Stimulated activated memory B cell treated with anti-CD40 and anti-IgM and Interleukin-4, amounts not matched to agents 10 μg/mL and 1 μg/mL and 100 μg/mL, for 72 hours (primary cell): ENCODE measurements at places on chromosomes 3 and 15.

DNA sequence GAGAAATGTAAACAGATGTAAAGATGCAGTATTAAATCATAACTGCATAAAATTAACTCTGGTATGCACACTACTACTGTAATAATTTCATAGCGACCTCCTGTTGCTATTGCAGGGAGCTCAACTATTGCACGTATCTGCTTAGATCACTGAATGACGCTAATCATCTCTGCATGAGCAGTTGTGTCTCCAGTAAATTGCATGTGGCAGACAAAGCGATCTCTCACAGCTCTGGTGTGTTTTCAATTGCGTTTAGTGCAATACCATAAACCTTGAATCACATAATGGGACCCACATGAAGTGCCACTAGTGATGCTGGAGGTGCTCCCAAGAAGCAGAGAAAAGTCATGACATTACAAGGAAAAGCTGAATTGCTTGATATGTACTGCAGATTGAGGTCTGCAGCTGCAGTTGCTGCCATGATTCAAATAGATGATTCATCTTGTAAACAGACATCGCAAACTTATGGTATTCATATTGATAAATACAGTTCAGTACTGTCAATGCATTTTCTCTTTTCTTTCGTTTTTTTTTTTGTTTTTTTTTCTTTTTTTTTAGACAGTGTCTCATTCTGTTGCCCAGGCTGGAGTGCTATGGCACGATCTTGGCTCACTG, 30.2 kb upstream of the LCTL start:
- no peak for ATAC-seq

DNA sequence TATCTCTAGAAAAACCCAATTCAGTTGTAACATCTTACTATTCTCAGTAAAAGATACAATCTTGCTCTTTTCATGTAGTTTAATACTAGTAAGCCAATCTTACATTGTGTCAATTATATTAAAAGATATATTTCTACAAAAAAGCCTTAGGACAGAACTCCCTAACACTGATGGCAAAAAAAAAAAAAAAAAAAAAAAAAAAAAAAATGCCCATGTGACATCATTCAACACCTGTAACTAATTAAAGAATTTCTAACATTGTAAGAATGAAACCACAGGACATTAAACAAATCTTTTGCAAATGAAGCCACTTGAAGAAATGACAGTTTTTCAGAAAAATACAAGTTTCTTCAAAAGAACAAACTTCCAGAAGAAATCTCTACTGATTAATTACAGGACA, 119.8 kb downstream of the SUCLG2 start:
- ATAC-seq, result no peak

DNA sequence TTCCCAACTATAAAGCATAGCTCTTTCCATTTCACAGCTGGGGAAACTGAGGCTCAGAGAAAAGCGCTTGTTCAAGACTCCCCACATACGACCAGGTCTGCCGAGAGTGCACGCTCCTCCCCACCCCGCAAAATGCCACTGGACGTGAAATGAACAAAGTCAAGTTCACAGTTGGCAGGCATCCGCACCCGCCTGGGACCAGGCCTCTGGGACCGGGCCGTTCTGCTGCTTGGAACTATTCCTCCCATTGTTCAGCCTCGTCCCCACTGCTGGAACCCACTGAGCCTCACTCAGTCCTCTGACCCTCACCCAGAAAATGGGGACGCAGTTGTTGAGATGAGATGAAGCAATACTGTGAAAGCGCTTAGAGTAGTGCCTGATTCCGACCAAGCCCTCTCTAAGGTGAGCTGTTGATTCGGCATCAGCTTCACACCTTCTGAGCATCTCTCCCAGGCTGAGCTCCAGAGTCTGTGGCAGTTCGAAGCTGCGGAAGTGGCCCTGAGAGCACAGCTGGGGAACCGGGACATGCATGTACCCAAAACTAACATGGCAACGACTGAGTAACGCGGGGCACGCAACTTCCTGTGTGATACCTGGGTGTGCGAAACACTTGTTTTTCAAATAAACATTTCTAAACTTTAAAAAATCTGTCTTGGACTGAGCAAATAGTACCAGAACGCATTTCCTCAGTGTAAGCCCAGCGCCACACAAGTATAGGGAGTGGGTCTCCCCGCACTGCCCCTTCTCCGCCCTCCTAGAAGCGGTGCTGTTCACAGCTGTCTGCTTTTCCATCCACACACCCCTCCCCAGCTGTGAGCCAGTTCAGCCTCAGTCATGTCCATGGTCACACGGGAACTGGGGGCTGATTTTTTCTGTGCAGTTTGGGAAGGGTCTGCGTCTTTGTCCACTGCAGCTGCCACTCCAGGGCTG, 93.4 kb downstream of the CHSY1 start:
- no peak for ATAC-seq

GRCh38 chr15:80932513-80932815, 57.2 kb downstream of the MESD start:
- no peak for ATAC-seq

DNA sequence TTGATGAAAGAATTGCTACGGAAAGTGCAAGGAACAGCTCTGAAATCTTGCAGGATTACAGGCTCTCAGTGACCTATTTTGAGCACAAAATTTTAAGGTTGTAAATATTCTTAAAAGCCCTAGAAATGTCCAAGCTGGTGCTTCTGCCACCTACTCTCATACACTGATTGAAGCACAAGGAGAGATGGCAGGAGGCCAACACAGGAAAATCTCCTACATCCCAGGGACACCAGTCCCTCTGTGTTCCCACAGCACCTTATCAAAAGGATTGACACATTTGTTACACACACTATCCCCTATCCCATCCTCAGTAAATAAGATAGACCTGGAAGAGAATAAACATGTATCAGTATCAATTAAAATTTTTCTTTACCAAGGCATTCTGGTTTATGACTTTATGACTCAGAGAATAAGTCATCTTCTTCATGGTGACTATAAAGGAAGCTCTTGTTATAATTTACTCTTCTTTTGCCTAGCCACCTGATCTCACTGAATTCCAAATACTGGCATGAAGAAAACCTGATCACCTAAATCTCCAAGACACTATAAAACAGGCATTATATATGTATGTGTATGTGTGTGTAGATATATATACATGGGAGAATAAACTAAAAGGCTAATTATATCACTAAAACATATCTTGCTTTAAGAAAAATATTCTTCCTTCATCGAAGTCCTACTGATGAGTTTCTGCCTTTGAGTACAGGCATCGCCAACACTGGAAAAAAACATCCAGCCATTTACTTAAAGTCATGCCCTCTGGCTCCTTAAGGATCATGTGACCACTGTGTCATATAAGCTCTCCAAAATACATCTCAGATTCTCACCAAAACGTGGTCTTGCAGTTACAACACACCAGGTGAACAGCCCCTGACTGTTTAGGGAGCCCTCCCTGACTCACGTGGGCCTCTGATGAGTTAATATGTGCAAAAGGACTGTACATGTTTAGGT, 208.1 kb upstream of the NR2F2 start:
- no peak for ATAC-seq

DNA sequence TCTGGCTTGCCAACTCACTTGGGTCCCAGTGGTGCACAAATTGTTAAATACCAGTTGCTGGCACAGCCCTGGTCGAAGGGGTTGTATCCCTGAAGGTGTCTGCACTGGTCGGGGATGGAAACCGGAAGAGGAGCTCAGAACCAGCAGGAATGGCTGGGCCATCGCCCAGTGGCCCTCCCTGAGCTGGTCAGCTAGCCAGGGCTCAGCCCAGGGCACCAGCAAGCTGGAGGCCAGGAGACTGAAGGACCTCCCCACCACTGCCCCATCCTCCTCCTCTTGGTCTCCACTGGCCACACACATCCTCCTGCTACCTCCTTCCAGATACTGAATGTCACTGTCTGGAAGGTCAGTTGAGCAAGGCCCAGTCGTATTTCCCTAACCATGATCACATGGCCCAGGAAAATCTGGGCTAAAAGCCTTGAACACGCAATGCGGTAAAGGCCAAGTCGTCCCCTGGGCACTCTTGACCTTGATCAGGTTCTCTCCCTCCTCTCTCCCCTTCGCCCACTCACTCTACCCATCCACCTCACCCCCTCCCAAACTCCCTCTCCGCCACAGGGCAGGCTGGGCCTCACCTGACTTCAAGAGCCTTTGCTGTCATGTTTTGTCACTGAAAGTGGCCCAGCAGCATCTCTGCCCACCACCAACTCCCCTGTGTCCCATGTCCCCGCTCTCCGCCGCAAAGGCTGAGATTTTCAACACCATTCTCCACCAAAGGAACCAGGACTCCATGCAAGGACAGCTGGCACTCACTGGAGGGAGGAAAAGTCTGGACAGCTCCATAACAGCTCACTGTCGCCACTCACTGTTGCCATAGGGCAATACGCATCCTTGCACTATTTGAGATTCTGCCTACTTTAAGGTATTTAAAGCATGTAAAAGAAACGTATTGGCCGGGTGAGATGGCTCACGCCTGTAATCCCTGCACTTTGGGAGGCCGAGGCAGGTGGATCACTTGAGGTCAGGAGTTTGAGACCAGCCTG, 12.1 kb downstream of the ZDHHC19 start:
- ATAC-seq, result no peak

DNA sequence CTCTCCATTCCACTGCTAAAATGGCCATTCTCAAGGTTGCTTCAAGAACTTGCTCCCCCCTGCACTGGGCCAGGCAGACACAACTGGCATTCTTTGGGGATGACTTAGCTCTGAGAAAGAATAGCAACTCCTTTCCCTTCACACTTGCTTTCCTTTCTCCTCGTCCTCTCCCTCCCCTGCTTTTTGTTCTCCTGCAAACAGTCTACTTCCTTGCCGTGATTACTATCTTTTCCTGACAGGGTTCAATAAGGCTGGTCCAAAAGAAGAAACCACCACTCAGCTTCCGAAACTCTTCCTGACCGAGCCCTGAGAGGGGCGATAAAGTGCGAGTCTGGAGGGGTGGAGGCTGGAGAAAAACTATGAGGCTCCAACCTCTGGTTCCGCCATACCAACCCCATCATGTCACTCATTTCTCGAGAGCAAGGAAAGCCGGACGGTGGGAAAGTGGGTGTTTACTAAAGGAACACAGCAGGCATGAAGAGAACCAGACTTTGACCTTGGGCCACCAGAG, 5.0 kb downstream of the AMOTL2 start:
- ATAC-seq, result no peak

GRCh38 chr3:168081171-168081771, 14.5 kb downstream of the GOLIM4 start:
- no peak for ATAC-seq

- ATAC-seq, result no peak
Observed at GRCh38 chr3:25265284-25265683, 162.8 kb upstream of the RARB start.

GRCh38 chr15:71203586-71204474, 88.6 kb downstream of the THSD4 start:
- ATAC-seq, result no peak

DNA sequence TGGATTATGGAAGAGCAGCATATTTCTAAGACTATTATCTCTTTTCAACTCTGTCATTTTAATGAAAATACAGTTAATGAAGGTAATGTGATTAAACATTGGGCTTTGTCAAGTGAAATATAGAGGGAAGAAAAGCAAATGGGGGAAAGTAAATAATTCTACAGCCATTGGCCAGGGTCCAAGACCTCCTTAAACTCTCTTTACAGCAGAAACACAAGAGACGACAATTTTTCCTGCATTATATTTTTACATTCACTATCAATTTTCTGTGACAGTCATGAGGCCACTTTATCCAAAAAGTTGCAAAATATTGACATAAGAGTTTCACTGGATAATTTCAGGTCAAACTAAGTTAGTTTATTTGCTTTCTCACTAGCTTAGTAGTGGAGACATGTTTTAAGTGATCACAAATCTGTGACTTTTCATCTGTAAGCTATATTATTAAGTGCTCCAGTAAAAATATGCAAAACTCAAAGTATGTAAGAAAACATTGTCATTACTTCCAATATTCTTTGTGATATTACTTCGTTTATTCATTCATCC, 385.9 kb upstream of the DPH6 start:
- no peak for ATAC-seq

GRCh38 chr3:57791245-57791644, 35.1 kb downstream of the SLMAP start:
- no peak for ATAC-seq

GRCh38 chr3:99330281-99330680, 308.1 kb upstream of the COL8A1 start:
- no peak for ATAC-seq

- ATAC-seq, result peak; percentile 73
Observed at GRCh38 chr3:143832433-143832832, 15.8 kb downstream of the SLC9A9 start.
